Chondrocyte (in vitro differentiated cells): ENCODE measurements at places on chromosomes 11 and 22. TPM values are rescaled to one million over a fixed set of nuclear protein-coding genes. Genes with fewer than 3 reads are reported as not detected.

- H3K4me1 ChIP-seq: peaks cover 5% of the 10 kb centered on the region
- no peak overlapping the region for H3K27ac ChIP-seq
- H3K27me3 ChIP-seq: no peaks in the 10 kb centered on the region
These were observed 74.0 kb upstream of the ATXN10 start for GRCh38 chr22:45597460-45598192.

DNA sequence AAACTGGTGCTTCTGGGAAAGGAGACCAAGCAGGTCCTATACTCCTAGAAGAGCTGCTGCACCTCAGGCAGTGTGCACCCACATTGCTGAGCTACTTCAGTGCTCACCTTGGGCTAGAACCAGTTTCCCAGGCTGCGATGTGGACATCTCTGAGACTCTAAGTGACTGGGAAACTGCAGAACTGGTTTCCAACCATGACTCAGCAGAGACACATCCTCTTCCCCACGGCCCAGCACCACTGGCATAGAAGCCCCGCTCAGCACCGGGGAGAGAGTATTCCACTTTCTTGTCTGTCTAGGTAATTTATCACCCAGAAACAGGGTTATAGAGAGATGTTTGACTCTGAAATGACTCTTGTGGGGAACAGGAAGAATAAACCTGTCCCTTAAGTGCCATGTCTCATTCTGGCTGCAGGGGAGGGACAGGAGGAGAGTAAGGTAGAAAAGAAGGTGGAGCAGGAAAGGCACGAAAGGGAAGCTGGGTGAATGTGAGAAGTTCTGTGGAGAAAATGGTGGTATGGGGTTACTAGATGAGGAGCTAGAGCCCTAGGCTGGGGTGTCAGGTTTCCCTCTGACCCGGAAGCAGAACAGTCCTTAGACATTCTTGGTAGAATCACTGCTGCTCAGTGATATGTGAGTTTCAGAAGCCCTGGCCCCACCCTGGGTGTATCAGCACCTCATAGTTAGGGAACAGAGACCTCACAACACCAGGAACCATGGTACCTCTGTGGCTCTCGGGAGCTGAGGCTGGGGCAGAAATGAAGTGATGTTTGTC is 340.4 kb upstream of the NCAM1 start:
- H3K27me3 ChIP-seq: peaks cover 1% of the 10 kb centered on the region
- no peak overlapping the region for H3K4me3 ChIP-seq
- H3K27ac ChIP-seq: no peak overlapping the region
- no peaks in the 10 kb centered on the region for H3K4me1 ChIP-seq
- no peak for DNase-seq

- peaks cover 10% of the 10 kb centered on the region for H3K4me1 ChIP-seq
- no peaks in the 10 kb centered on the region for H3K36me3 ChIP-seq
- no peak overlapping the region for H3K4me3 ChIP-seq
- no peak overlapping the region for H3K27ac ChIP-seq
These were observed 16.3 kb upstream of the C11orf87 start for GRCh38 chr11:109405671-109406070.

DNA sequence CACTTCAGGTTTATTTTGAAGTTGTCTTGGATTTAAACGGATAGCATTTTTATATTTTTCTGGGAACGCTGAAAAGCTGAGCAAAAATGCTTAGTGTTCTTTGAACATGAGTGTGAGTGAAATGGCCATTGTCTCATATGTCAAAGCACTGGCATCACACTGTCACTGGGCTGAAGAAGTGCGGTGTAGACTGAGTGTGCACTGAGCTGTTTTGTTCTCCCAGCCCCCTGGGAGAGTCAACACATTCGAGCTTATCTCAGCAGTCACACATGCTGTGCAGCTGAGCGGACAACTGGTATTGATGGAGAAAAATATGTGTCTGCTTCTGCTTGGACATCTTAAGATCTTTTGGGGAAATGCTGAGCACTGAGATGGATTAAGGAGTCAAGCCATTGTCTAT is 90.8 kb downstream of the TECTA start:
- no peaks in the 10 kb centered on the region for H3K36me3 ChIP-seq
- H3K27me3 ChIP-seq: peaks cover 15% of the 10 kb centered on the region
- no peak overlapping the region for H3K27ac ChIP-seq
- H3K4me1 ChIP-seq: peaks cover 7% of the 10 kb centered on the region
- H3K4me3 ChIP-seq: no peak overlapping the region

- no peaks in the 10 kb centered on the region for H3K36me3 ChIP-seq
- no peak for DNase-seq
- peaks cover 40% of the 10 kb centered on the region for H3K27me3 ChIP-seq
- no peak overlapping the region for H3K4me3 ChIP-seq
- no peak overlapping the region for H3K27ac ChIP-seq
These were observed 397.8 kb downstream of the OPCML start for GRCh38 chr11:133134314-133135173.

DNA sequence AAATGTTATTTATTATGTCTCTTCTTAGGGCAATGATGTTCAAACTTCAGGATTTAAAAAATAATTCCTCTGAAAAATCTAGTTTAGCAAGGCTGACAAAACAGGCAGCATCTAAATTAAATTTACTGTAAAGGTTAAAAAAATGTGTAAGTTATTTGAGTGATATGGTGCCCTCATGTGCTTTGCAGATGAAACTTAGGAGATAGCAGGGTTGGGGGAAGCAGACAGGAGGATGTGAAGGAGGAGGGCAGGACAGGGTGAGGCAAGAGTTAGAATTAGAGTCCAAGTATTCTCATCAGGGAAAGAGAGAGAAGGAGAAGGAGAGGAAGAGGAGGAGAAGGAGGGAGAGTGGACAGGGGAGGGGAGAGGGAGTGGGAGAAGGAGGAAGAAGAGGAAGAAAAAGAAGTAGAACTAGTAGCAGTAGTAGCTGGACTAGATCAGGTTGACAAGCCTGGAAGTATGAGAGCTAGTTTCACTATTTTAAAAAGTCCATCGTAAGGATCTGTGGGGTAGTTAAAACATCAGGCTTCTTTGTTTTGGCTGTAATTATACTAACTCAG is 141.2 kb upstream of the SESN3 start:
- H3K27me3 ChIP-seq: peaks cover 2% of the 10 kb centered on the region
- H3K36me3 ChIP-seq: no peaks in the 10 kb centered on the region
- DNase-seq: no peak
- H3K27ac ChIP-seq: no peak overlapping the region
- peaks cover 31% of the 10 kb centered on the region for H3K4me1 ChIP-seq

GRCh38 chr11:33507967-33508366 is 192.7 kb downstream of the C11orf91 start:
- H3K27me3 ChIP-seq: no peaks in the 10 kb centered on the region
- H3K36me3 ChIP-seq: no peaks in the 10 kb centered on the region
- no peaks in the 10 kb centered on the region for H3K4me1 ChIP-seq
- DNase-seq: no peak

DNA sequence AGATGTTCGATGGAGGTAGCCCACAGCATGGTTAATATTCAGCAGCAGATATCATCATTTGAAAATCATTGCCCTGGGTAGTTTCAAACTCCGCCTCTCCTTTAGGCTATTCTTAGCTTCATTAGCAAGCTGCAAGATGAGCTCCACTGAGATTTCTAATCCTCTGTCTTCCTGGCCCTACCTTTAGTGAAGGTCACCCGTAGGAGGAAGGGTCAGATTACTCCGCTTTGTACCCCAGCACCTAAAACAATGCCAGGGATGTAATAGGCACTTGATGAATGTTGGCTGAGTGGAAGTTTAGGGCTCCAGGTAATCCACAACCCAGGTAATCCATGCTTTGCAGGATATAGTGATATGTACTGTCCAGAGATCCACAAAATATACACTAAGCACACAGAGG is 260.1 kb upstream of the MTNR1B start:
- no peak for DNase-seq
- peaks cover 77% of the 10 kb centered on the region for H3K4me1 ChIP-seq
- H3K27ac ChIP-seq: no peak overlapping the region

The SAA4 gene
- not detected in 3 replicates for total RNA-seq

GRCh38 chr22:48257685-48258055 is 1495.2 kb downstream of the TBC1D22A start:
- H3K36me3 ChIP-seq: no peaks in the 10 kb centered on the region
- H3K4me1 ChIP-seq: no peaks in the 10 kb centered on the region

The MPZL2 gene
- total RNA-seq: not detected in 3 replicates

- no peak overlapping the region for H3K4me3 ChIP-seq
- no peak for DNase-seq
- H3K36me3 ChIP-seq: no peaks in the 10 kb centered on the region
These were observed 1353.3 kb downstream of the FAM181B start for GRCh38 chr11:81380395-81380794.

DNA sequence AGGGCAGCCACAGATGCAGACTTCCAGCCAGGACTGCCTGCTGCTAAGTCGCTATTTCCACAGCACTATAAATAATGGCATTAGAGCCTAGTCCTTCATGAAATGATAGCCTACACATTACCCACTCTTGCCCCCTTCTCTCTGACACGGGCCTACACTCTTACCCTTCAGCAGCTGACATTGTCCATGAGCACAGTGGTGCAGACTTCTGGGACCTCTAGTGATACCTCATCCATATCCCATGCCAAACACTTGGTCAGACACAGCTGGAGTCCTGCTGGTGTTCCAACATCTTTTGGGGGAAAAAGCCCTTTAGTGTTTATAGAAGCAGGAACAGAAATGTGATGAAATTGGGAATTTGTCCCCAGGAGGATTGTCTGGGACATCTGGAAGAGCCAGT is 43.4 kb upstream of the RAB1B start:
- no peak overlapping the region for H3K4me3 ChIP-seq
- H3K36me3 ChIP-seq: peaks cover 11% of the 10 kb centered on the region
- H3K4me1 ChIP-seq: peaks cover 3% of the 10 kb centered on the region
- DNase-seq: peak; percentile 2

- H3K4me1 ChIP-seq: peaks cover 27% of the 10 kb centered on the region
- H3K4me3 ChIP-seq: no peak overlapping the region
- H3K27ac ChIP-seq: peak overlapping the region; percentile 55
These were observed 40.9 kb downstream of the EXT2 start for GRCh38 chr11:44136176-44136945.

- no peaks in the 10 kb centered on the region for H3K36me3 ChIP-seq
- no peaks in the 10 kb centered on the region for H3K27me3 ChIP-seq
- H3K4me3 ChIP-seq: no peak overlapping the region
- peak overlapping the region; percentile 34 for H3K27ac ChIP-seq
- peaks cover 7% of the 10 kb centered on the region for H3K4me1 ChIP-seq
These were observed 1.6 kb downstream of the OR10A2 start for GRCh38 chr11:6864438-6864837.
